ENCODE measurements at places on chromosomes 5 and 9.
A peak's percentile ranks its signal among the peaks of the same experiment; 100 is the strongest.

GRCh38 chr5:131976414-131977211 is 31.1 kb upstream of the MEIKIN start:
- no peak for DNase-seq
- no peaks in the 10 kb centered on the region for H3K4me1 ChIP-seq
- H3K27ac ChIP-seq: no peak overlapping the region

DNA sequence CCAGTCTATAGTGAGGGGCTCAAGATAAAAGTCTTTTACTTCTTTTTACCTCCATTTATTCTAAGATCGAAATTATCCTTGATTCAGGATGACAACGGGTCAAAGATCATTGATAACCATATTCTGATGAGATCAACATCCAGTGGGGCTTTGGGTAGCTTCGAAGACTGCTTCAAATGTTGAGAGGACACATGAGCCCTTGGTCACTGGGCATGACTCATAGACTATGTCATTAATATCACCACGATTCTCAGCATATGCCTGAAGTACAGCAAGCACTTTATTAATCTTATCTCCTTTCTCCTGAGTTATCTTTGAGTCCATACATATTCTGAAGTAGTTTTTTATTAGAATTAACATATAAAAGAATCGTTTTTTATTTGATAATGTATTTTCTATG is 117.1 kb upstream of the DAB2 start:
- no peaks in the 10 kb centered on the region for H3K27me3 ChIP-seq
- no peaks in the 10 kb centered on the region for H3K36me3 ChIP-seq
- no peaks in the 10 kb centered on the region for H3K4me1 ChIP-seq

DNA sequence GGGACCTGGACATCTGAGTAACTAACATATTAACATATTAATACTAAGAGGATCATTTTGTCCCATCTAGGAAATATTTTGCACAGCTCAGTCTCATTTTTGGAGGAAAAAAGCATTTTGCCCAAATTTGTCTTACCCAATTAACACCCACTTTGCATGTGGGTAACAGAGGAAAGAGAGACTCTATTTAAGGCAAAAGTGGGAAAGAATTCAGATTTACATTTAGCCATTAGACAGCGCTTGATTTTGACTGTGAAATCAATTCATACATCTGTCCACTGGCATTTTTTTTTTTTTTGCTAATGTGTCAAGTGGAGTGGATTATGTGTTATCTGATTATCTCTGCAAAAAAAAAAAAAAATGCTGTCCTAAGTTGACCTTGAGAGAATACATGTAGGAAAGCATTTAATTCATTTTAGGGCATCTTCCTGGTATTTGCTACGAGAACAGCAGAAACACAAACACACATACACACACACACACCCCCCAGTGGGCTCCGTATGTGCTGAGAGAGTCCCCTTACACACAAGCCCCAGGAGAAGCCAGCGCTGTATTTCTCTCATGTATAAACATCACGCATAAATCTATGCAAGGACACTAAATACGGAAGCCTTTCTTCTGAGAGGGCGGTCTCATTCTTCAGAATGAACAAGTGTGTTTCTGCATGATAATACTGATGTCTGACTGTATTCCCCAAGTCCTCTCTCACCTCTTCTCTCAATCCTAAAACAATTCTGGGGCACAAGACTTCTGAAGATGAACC is 202.0 kb upstream of the KLF9 start:
- H3K27me3 ChIP-seq: no peaks in the 10 kb centered on the region
- H3K4me1 ChIP-seq: no peaks in the 10 kb centered on the region
- no peak for DNase-seq
- H3K27ac ChIP-seq: no peak overlapping the region
- no peak overlapping the region for H3K4me3 ChIP-seq

GRCh38 chr5:129917224-129917623 is 13.0 kb downstream of the CHSY3 start:
- H3K4me1 ChIP-seq: no peaks in the 10 kb centered on the region
- no peak overlapping the region for H3K27ac ChIP-seq
- no peak overlapping the region for H3K4me3 ChIP-seq
- H3K27me3 ChIP-seq: no peaks in the 10 kb centered on the region
- H3K36me3 ChIP-seq: no peaks in the 10 kb centered on the region

DNA sequence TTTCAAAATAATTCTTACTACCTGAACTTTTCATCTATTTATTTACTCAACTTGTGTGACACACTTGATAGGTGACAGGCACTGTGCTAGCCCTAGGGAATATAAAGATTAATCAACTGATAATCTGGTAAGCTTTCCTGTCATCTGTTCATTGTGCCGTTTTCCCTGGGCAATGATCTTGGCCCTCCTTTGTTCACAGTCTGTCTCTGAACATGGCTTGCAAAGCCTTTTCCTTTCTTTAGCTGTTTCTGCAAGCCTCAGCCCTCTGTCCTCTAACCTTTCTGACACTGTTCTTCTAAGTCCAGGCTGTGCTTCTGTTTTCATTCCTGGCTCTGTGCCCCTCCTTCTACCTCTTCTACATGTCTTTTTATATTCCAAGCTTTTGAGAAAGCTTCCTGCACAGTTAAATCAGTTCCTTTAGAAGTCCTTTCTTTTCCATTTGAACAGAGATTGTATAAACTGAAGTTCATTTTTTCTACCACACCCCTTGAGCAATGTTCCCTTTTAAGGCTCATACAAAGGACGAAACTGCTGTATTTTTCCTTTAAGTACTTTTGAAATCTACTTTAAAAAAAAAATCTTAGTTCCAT is 803.0 kb upstream of the ZNF608 start:
- no peak overlapping the region for H3K27ac ChIP-seq
- H3K4me1 ChIP-seq: peaks cover 30% of the 10 kb centered on the region
- H3K36me3 ChIP-seq: no peaks in the 10 kb centered on the region
- H3K4me3 ChIP-seq: no peak overlapping the region
- no peak for DNase-seq

GRCh38 chr5:159340511-159340910 is 10.2 kb upstream of the IL12B start:
- no peak for DNase-seq
- H3K4me3 ChIP-seq: no peak overlapping the region
- no peaks in the 10 kb centered on the region for H3K36me3 ChIP-seq

DNA sequence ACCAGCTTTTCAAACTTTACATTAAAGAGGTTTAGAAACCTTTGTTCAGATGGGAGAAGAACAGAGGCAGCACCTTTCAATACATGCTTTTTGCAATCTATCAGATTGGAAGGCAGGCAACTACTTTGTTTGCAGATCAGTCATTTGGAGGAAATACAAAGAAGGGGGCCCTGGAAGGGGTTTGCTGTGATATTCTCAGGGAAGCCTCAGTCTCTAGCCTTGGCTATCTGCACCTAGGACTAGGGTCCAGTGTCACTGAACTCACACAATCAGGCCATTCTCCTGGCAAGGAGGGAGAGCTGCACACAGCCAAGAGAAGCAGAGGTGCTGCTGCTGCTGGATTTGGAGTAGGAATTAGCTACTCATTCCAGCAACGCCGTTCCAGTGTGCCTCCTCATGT is 79.5 kb downstream of the CRB2 start:
- H3K27me3 ChIP-seq: no peaks in the 10 kb centered on the region
- peaks cover 47% of the 10 kb centered on the region for H3K4me1 ChIP-seq
- peaks cover 2% of the 10 kb centered on the region for H3K36me3 ChIP-seq
- H3K4me3 ChIP-seq: no peak overlapping the region
- no peak overlapping the region for H3K27ac ChIP-seq

DNA sequence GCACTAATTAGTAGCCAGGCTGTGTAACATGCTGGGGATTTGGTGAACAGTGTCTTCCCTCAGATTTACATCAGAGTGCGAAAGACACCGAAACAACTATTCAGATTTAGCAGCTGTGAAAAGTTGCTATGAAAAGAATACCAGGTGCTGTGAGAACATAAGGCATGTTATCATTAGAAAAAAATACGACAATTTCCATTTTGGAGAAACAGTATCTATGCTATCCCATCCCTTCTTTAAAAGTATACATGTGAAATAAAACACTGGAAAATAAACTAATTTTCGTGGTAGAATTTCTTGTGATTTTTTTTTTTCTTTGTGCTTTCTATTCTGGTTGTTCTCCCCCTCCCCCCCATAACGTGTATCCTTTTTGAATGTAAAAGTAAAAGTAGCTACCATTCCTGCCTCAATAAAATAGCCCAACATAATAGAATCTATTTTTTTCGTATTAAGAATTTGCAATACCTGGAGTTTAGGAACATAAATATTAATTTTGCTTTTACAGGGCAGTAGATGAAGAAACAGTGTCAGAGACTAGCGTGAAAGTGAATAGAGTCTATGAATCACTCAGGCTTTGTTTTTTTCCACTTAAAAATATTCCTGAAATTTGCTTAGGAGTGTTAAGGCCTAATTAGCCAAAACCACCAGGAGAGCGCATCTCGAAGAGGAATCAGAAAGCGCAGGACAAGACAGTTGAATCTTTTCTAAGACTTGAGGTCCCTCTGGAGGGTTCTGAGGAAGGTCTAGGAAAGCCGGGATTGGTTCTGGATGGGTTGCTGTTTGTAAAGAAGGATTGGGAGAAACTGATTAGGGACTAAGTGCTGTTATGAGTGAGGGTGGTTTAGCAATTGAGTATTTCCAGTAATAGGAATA is 813 bp upstream of the SLU7 start:
- peaks cover 29% of the 10 kb centered on the region for H3K36me3 ChIP-seq
- H3K27ac ChIP-seq: peak overlapping the region; percentile 76
- H3K4me1 ChIP-seq: peaks cover 12% of the 10 kb centered on the region
- H3K4me3 ChIP-seq: peak overlapping the region; percentile 73

DNA sequence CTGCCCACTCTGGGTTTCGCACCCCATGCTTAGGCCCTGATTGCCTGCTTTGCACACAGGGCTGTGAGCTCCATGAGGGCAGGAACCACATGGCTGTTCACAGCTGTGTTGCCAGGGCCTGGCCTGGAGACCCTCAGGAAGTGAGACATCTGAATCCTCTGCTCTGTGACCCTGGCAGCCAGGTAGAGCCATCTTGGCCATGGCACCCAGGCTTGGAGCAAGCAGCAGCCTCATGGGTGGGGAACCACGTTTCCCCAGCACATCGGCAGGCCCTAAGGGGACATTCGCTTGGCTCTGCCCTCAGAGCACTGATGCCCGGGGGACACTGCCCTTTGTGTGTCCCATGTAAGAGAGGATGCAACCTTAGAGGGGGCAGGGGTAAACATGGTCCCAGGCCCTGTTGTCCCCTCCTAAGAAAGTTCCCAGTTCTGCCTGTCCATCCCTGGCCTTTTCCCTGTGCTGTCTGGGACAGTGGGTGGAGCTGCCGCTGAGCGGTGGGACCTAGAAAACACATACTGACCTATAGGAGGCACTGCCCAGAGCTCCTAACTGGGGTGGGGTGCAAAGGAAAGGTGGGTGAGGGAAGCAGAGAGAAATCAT is 144.1 kb upstream of the IER5L start:
- peaks cover 33% of the 10 kb centered on the region for H3K4me1 ChIP-seq
- no peak overlapping the region for H3K4me3 ChIP-seq
- H3K36me3 ChIP-seq: no peaks in the 10 kb centered on the region
- H3K27ac ChIP-seq: no peak overlapping the region

- H3K27ac ChIP-seq: no peak overlapping the region
- H3K27me3 ChIP-seq: no peaks in the 10 kb centered on the region
- H3K4me3 ChIP-seq: no peak overlapping the region
- H3K36me3 ChIP-seq: no peaks in the 10 kb centered on the region
- H3K4me1 ChIP-seq: no peaks in the 10 kb centered on the region
These were observed 126.0 kb downstream of the WNK2 start for GRCh38 chr9:93309889-93310425.

DNA sequence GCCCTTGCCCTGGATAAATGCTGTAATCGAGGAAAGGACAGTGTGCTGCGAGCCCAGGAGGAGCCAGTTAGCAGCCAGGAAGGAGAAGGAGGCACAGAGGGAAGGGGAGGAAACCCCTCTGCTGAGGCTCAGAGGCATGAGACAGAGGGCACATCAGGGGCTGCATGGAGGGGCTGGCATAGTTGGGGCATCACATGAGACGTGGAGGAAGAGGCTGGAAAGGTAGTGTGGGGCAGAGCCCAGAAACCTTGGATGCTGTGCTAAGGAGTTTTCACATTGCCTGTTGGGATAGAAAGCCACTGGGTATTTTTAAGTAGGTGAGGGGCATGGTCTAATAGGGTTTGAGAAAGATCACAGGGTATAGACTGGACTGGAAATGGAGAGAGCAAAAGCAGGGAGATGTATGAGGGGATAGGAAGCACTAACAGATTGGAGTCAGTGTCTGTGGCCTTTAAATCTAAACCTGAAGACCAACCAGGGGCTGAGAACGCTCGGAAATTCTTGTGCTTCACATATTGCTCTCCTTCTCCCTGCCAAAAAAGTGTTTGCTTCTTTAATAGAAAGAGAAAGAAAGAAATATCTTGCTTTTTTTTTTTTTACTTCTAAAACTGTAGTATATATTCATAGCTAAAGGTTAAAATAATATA is 33.0 kb upstream of the ANGPTL2 start:
- H3K4me3 ChIP-seq: no peak overlapping the region
- no peaks in the 10 kb centered on the region for H3K27me3 ChIP-seq
- H3K4me1 ChIP-seq: peaks cover 4% of the 10 kb centered on the region
- no peak for DNase-seq
- no peak overlapping the region for H3K27ac ChIP-seq

GRCh38 chr9:114616684-114617520 is 5.8 kb downstream of the TMEM268 start:
- no peaks in the 10 kb centered on the region for H3K27me3 ChIP-seq
- H3K4me1 ChIP-seq: peaks cover 5% of the 10 kb centered on the region
- no peak overlapping the region for H3K4me3 ChIP-seq
- H3K27ac ChIP-seq: no peak overlapping the region
- DNase-seq: no peak

DNA sequence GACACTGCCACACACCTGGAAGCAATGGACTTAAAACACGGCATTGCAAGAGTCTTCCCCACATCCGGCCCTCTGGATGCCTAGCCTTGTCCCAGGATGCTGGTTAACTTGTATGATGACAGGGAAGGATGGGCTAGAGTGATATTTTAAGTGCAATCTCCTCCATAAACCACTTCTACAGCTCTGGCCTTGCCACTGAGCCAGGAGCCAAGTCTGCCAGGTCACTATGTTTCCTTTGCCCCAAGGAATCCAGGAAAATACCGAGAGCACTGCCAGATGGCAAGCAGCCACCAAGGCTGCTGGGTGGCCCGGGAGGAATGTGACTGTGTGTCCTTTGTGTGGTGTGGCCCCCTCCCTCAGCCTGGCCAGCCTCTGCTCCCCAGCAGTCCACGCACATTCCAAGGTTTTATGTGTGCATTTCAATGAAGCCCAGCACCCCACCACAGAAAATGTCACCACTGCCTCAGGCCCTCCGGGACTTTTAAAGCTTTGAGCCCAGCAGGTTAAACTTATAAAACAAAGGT is 106.0 kb downstream of the FRMD3 start:
- H3K4me1 ChIP-seq: peaks cover 9% of the 10 kb centered on the region
- H3K4me3 ChIP-seq: no peak overlapping the region
- H3K36me3 ChIP-seq: no peaks in the 10 kb centered on the region
- H3K27me3 ChIP-seq: no peaks in the 10 kb centered on the region

GRCh38 chr5:130109152-130109551 is 204.9 kb downstream of the CHSY3 start:
- no peak overlapping the region for H3K27ac ChIP-seq
- H3K4me1 ChIP-seq: no peaks in the 10 kb centered on the region
- H3K4me3 ChIP-seq: no peak overlapping the region
- DNase-seq: peak; percentile 31

Data from neuronal stem cell (in vitro differentiated cells).